NCI-H526 (cell line): ENCODE measurements at places on chromosomes 2 and 18.

DNA sequence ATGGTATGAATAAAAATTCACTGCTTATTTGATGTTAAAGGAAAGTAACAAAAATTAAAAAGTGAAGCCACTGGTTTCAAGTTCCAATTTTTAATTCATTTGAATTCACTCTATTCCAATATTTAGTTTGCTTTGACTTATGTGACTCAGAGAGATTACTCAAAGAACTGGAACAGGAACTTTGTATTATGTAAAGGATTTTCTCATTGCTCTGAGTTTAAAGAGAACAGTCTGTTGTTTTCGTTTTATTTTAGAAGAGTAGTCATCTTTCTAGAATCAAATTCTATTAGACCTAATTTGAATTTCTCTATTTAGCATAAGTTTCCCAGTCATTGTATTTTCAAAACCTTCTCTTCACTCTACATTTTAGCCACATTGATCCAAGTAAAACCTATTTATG is 300.1 kb upstream of the SLC8A1 start:
- no peak for DNase-seq

DNA sequence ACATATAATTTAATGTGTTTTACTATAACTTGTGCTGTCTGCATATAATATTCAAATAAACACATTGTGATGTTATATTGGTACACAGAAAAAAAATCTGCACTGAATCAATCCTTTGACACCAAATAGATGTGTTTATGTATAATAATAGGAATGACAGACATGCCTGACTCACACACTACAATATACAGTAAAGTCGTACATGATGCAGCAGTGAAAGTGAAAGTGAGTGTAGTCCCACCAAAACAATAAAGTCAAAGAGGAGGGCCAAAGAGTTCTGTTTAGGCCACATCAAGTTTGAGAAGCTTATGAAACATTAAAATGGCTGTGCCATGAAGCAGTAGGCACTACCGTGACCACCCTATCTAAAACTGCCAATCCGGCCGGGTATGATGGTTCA is 8.2 kb upstream of the RBM44 start:
- DNase-seq = no peak

DNA sequence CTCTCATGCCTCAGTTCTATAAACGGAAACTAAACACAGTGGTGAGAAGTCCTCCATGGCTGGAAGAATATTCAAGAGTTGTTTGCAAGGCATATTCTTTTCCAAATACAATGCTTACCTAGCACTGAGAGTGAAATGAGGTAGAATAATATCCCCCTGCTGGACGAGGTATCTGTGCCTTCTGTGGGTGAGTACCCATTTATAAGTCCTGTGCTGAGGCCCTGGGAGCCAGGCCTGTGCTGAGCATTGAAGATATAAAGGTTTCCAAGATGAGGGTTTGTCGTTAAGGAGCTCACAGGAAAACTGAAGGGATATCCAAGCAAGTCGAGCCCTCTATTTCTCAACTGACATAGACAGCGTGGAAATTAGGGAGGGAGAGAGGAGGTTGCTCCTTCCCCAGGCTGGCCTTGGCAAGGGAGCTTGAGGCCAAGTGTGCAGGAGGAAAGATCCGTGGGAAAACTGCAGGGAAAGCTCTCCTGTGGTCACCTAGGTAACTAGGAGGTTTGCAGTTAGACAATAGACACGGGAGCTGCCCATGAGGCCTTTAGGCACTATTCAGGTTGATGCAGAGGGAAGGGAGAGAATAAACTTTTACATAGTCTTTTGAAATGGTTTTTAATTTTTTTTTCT is 17.6 kb downstream of the PTPRM start:
- DNase-seq = no peak

GRCh38 chr2:219962801-219963200 is 335.4 kb downstream of the SLC4A3 start:
- no peak for DNase-seq

DNA sequence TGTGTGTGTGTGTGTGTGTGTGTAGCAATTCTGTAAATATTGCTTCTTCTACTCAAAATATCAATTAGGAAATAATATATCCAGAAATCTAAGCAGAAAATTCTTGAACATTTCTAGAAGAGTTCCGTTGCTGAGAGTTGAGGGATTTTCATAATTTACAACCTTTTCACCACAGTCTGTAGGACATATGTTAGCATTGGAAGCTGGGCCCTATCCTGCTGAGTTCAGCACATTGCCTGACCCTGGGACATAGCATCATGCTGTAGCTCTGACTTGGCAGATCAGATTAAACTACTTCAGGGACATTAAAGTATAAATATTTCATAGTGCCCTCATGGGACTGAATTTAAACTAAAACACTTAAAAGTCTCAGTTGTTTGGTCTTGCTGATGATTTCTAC is 129.2 kb upstream of the KCNH7 start:
- DNase-seq = no peak

DNA sequence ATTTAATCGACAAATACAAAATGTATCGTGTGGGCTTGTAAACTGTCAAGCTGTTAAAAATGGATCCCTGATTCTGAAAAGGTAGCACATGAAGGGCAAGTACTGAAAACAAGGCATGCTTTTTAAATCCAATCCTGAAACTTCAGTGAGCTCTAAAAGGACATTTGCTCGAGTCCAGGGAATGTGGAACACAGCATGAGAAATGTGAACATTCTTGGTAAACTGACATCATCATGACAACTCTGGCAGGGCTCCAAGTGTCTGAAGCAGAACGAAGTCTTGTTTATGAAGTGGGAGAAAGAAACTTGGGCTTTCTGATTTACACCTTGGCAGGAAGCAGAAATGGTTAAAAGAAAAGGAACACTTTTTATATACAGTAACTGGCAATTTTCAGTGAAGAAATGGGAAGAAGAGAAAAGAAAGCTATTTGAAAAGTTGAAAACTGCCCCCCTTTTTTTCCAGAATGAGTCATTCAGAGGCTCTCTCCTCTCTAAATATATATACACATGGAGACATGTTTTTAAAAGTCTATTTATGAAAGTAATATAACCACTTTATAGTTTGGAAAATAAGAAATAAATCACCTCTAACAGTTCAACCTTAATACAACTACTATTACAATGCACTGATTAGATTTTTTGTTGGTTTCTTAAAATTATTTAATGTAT is 120.8 kb downstream of the GAREM1 start:
- no peak for DNase-seq

DNA sequence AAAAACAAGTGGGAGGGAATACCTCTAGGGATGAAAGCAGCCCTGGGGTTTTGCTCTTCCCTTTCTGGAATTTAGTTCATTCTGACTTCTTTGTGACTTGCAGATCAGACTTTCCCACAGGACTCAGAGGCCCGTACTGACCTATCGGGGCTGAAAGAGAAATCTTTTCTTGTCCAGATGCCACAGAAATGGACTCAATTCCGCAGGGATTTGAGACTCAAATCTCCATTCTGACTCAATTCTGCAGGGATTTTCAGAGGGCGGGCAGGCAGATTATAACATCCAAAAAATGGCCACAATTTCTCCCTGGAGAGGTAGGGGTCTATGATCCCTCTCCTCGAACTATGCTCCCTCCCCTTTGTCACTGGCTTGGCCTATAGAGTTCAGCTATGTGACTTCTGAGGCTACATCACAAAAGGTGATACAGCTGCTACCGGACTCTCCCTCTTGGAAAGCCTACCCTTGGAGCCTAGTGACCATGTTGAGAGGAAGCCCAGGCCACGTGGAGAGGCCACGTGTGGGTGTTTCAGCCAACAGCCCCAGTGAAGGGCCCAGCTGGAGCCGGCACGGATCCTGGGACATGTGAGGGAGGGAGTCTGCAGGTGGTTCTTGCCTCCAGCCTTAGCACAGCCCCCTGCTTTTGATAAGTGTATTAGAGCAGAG is 4.8 kb upstream of the EFHD1 start:
- no peak for DNase-seq

- DNase-seq = no peak
Observed at GRCh38 chr2:225052703-225053102, 10.4 kb upstream of the DOCK10 start.
